ENCODE measurements at places on chromosomes 12 and 14.

- no peak for DNase-seq
Measured at GRCh38 chr12:5244513-5244972, 187.4 kb upstream of the NTF3 start.

GRCh38 chr12:108565146-108565545, 2.8 kb downstream of the ISCU start:
- no peak for DNase-seq

GRCh38 chr14:33370426-33370825, 431.7 kb downstream of the NPAS3 start:
- DNase-seq = no peak

GRCh38 chr12:94849411-94849976, 154.0 kb downstream of the NDUFA12 start:
- DNase-seq = no peak

- DNase-seq = no peak
Measured at GRCh38 chr12:89363582-89363981, 11.3 kb upstream of the DUSP6 start.

DNA sequence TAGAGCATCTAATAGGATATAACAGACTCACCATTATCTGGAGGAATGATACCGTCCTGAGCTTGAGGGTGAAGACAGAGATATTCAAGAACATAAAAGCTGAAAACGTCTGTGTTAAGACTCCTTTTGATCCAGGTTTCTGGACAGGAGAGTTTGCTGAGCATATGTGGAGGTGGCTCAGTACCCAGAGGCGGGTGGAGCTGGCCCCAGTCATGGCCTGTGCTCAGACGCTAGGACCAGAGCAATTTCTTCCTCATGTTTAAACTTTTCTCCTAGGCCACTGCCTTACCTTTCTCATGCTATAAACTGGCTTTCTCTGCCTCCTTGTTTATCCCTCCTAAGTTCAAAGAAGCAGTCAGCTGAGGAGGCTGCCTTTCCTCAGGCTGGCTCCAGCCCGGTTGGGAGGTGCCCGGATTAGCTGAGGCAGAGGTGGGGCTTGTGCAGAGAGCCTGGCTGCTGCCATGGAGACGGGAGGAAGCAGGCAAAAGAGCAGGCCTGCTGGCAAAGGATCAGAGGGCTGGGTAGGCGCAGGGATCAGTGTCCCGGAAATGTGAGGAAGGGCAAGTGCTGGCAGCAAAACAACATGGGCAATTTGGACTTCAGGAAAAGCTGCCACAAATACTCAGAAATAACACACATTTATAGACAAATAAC, 13.7 kb downstream of the COA8 start:
- no peak for DNase-seq

DNA sequence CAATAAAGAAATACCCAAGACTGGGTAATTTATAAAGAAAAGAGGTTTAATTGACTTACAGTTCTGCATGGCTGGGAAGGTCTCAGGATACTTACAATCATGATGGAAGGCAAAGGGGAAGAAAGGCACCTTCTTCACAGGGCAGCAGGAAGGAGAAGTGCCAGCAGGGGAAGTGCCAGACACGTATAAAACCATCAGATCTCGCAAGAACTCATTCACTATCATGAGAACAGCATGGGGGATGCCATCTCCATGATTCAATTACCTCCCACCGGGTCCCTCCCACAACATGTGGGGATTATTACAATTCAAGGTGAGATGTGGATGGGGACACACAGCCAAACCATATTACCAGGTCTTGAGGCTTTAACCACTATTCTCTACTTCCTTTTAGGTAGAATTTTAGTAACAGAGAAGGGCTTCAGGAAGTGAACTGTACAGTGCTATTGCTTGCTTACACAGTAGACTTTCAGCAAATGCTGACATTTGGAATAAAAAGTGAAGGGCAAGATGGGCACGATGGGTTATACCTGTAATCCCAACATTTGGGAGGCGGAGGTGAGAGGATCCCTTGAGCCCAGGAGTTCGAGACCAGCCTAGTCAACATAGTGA, 40.8 kb upstream of the OR4E1 start:
- DNase-seq = no peak

DNA sequence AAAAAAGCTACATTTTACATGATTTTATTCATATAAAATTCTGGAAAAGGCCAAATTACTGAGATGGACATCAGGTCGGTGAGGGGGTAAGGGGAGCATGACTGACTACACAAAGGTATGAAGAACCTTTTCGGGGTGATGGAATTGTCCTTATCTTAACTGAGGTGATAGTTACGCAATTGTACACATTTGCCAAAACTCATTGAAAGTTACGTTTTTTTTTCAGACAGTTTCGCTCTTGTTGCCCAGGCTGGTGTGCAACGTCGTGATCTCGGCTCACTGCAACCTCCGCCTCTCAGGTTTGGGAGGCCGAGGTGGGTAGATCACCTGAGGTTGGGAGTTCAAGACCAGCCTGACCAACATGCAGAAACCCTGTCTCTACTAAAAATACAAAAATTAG, 29.4 kb upstream of the PLEKHG3 start:
- no peak for DNase-seq

DNA sequence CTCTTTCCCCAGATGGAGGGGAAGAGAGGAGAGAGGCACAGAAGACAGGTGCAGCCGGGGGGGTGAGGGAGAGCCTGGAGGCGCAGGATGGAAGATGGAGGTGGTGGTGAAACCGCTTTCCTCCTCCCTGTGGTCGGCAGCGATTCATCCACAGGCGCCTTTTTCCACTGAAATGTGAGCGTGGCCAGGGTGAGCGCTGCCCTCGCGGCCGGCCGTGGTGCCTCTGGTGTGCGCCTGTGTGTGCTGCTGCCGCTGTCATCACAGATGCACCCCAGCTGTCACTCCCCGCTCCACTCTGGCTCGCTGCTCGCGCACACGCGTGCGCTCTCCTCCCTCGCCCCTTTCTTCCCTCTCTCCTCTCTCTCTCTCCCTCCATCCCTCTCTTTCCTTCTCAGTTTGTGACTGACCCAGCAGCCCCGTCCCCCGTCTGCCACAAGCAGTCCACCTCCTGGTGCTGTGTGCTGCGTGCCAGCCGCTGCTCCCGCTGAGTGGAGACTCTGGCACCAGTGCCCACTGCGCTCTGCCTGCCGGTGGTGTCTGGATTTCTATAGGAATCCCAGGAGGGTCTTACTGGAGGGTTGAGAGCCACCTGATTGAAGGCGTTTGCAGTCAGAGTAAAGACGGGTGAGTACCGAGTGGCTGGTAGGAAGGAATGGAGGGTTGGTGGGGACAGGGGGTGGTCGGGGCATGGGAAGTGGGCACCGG, at the start of gene LRTM2:
TSS of gene LRTM2 (plus strand) at position 375 of the 705 bp plus-strand sequence. CDS start 7,584 bp downstream, outside the sequence.
- no peak for DNase-seq

DNA sequence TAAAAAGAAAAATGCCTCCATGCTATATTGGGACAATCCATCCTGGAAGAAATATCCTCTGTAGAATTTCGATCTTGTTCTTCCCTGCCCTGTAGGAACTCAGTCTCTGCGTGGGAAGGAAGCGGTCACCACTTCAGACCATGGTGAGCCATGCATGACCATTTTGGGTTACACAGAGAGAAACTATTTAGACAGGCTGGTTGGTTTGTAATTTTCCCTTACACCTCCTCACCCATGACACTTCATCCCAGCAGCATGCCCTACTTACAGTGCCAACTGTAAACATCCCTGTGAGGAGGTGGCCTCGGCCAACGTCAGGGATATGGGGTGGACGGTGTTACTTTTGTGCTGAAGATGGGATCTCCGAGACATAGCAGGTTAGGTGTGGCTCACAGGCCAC, 121.4 kb downstream of the SMOC1 start:
- no peak for DNase-seq

DNA sequence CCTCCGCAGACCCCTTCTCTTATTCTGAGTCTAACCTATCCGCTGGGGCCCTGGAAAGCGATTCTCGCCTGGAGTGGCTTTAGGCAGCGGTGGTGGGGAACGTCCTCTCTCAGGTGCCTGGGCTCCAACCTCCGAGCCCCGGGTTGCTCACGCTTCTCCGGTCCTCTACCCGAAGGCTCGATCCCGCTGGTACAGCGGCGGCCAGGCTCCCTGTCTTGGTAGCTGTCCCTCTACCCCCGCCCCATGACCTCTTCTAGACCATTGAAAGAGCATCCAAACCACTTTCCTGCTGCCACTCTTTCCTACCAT, 505 bp upstream of the HEBP1 start:
- DNase-seq = peak; percentile 6

- no peak for DNase-seq
Measured at GRCh38 chr14:55433880-55434804, 6.3 kb downstream of the TBPL2 start.

DNA sequence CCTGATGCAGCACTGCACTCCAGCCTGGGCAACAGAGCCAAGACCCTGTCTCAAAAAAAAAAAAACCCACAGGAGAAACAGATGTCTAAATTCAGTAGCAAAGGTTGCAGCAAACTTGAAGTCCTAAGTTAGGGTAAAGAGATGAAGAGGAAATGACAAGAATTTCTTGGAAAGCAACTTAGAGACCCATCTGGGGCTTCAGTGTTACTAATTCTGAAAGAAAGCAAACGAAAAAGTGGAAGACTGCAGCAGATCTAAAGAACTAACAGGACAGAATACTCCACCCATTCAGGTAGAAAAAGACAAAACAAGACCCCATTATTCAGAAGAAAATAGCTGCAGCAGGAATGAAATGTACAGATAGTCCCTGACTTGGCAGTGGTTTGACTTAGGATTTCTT, 31.9 kb downstream of the RESF1 start:
- DNase-seq = no peak

GRCh38 chr12:72228424-72228823, 43.7 kb upstream of the TRHDE start:
- no peak for DNase-seq

- DNase-seq = no peak
Measured at GRCh38 chr12:1246637-1247036, 255.6 kb downstream of the ERC1 start.

- DNase-seq = no peak
Measured at GRCh38 chr12:55624056-55624455, 12.6 kb upstream of the OR10P1 start.

DNA sequence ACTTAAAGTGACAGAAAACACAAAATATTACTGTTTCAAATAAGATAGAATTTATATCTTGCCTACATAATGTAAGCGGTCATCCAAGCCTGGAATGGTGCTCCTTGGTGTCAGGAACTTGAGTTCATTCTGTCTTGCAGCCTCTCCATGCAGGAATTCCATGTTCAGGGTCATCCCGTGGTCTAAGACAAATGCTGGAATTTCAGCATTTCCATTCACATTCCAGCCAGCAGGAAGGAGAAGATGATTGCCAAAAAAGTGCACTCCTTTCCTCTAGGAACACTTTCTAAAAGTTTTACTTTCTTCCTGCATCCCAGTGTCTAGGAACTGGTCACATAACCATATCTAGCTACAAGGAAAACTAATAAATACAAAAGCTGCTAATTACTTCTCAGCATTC, 106.3 kb downstream of the PTPRO start:
- DNase-seq = no peak

GRCh38 chr12:51388069-51388799, 3.0 kb downstream of the GALNT6 start:
- no peak for DNase-seq

DNA sequence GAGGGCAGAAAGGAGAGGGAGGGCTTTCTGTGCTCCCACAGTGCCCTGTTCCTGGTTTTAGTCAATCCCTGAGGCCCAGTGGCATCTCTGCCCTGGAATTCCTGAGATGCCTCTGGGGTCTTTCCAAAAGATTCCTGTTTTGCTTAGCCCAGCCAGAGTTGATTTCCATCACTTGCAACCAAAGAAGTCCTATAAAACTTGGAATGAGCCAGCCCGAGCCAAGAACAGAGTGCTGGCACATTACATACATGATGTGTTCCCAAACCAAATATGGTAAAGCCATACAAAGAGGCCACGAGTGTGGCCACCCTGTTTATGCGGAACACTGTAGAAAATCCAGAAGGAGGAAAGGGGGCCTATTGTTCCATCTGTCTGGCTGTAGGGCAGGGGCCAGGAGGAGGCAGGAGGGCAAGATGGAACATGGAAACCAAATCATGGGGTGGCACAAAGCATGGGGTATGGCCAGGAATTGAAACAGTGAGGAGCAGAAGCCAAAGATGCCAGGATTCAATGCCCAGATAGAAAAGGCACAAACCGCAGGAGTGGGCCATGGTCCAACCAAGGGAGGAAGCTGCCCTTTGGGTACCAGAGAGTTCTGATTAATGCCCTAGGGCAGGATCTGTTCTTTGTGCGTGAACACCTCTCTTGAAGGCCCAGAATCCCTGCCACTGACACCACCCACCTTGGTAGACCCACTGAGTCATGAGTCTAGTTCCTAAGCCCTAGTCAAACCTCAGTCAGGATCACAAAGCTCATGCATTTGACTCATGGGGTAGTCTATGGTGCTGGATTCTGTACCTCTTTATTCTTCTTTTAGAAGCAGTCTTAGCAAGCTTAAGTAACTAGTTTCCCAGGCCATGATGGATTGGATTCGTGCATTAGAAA, 75.2 kb downstream of the LRRC74A start:
- no peak for DNase-seq

DNA sequence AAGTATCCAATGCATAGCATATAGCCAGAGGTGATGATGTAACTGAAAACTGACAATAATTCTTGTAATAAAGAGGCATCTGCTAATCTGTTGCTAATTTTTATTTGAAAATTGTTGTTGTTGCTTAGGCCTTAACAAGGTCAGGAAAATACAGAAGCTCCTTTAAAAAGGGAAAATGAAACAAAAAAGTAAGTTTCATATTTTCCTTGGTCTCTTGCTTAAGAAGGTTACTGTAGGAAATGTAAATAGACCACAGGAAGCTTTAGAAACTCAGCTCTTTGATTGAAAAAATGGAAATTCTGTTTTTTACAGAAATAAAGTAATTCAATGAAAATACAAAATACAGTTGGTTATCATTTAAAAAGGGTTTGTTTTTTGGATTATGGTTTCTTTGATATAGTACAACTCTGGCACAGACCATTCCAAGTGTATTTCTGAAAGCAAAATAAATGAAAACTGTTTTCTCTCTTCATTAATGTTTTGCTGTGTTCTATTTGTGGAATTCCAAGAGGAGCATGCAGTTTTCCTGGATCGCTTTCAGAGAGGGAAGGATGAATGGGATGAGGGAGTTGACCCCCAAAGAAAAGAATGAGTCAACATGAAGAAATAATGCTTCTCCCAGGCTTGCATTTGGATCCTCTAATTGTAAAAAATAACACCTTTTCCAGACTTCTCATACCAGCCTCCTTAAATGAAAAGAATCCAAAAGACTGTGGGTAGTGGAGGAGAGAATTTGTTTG, 398.0 kb upstream of the FAR2 start:
- DNase-seq = no peak

DNA sequence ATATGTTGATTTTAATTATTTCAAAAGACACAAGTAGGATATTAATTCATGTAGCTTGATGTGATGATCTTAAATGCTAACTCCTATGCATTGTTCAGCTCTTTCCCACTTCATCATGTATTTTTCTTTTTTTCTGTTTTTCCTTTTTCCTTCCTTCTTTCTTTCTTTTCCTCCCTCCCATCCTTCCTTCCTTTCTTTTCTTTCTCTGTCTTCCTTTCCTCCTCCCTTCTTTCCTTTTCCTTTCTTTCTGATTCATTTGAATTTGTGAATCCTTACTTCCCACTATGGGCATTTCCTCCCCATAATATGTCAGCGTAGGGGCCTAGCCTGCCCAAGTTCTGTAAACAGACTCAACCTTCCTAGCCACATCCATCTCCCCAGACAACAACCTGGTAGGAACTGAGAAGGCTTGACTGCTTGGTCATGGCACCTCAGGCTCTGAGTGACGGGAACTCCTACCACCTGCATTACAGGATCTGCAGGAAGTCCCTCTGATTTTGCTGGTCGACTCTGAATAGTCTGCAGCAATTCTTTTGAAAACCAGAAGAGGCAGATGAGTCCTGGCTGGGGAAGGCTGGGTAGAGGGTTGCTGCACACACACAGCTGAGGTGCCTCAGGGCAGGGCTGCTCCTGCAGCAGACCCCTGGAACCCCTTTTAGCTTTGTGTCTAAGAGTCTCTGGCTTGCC, 33.4 kb upstream of the BHLHE41 start:
- no peak for DNase-seq

GRCh38 chr14:80493620-80494019, 282.3 kb upstream of the DIO2 start:
- DNase-seq = no peak
